ENCODE measurements at places on chromosomes 7 and 10. TPM values are rescaled to one million over a fixed set of nuclear protein-coding genes. Genes with fewer than 3 reads are reported as not detected.

The BZW2 gene
- 94.2 TPM for total RNA-seq

The SVIL gene
- total RNA-seq, result 10.7 TPM

The ASB10 gene
- total RNA-seq, result not detected

The LLCFC1 gene
- total RNA-seq, result not detected
